ENCODE measurements at places on chromosomes 6 and 20.
A peak's percentile ranks its signal among the peaks of the same experiment; 100 is the strongest.

DNA sequence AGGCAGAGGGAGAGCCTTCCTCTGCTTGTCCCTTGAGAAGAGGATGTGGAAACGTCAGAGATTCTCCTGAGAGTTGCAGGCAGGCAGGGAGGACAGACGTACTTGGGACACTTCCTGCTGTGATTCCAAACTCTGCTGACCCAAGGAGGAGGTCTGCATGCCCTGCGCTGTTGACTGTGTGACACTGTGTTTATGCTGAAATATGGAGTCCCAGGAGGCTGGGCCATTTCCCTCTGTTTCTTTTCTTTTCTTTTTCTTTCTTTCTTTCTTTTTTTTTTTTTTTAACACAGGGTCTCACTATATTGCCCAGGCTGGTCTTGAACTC, 63.5 kb upstream of the BHLHE23 start:
- DNase-seq = no peak

- DNase-seq = no peak
Observed at GRCh38 chr6:1619098-1619672, 9.5 kb downstream of the FOXC1 start.

DNA sequence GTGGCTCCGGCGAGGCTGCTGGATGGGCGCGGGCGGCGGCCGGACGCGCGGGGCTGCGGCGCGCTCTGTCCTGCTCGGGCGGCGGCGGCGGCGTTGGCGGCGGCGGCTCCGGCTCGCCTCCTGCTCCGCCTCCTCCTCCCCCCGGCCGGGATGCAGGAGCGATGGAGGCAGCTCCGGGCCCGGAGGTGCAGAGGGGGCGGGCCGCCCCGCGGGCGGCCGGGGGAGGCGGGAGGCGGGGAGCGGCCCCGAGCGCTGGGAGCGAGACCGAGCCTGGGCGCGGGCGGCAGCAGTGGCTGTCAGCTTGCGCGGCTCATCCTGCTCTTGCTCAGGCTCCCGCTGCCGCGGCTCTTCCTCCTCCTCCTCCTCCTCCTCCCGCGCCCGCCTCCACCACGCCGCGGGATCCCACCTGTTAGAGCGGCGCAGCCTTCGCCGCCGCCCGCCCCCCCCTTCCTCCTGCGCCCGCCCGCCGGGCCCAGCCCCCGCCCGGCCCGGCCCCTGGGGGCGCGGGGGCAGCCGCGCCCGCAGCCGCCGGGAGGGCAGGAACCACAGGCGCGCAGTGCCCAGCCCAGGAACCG, at the start of gene NOL4L:
Gene NOL4L (minus strand): TSS at position 323 of the 575 bp plus-strand sequence. CDS start 443 bp downstream, outside the sequence.
- DNase-seq = peak; percentile 60

DNA sequence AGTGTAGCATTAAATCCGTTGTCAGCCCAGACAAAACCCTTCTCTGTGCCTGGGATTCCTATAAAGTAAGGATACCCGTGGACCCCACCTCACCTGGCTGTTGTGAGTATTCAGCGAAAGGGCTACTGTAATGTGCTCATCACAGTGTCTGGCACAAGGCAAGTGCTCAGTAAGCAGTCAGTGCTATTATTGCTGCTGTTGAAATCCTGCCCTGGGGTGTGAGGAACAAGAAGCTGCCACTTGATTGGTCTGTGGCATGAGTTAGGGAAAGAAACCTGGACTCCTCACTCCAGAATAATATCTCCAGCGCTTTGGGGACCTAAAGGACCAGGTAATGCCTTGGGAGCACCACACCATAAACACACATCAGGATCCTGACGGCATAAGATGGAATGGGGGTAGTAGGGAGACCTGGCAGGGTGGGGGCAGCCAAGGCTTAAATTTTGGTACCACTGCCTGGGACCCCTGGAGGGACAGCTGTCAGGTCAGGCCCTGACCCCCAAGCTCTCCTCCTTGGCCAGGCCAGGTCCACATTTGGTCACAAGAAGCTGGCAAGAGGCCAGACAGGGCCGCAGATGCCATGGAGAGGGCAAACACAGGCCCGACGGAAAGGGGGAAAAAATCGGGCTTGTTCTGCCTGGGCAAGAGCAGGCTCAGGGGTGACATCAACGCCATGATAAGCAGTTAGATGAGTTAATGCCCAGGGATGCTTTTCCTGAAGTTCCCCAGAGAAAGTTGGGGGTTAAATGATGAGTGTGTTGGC, 66.5 kb downstream of the MRPL14 start:
- no peak for DNase-seq

DNA sequence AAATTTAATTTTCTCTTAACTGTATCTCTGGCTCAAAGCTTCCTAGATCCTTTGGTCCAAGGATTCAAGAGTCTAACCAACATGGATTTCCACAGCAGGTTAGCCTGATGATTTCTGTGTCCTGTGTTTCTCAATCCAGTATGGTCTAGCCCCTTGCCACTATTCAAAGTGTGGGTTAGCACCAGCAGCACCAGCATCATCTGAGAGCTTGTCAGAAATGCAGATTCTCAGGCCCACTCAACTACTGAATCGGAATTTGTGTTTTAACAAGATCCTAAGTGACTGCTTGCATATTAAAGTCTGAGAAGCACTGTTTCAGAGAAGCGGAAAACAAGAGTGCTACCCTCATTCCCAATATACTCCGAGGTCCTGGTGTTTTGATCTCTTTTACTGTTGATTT, 133.8 kb upstream of the PRDM1 start:
- DNase-seq = no peak

DNA sequence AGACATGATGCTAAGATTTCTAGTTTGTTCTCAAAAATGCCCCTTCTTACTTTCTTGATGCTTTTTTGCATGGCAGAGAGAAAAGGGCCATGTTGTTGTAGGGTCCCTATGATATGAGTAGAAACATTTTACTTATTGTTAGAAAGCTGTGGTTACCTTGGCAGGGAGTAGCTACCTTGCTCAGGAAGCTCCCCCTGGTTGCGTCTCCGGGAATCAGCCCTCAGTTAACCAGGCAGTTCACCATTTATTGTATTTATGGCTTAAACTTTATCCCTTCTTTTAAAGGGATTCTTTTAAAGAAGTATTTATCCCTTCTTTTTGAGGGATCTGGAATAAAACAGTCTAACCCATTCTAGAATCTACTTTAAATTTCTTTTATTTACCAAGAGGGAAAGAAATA, 113.9 kb upstream of the PROKR2 start:
- no peak for DNase-seq

DNA sequence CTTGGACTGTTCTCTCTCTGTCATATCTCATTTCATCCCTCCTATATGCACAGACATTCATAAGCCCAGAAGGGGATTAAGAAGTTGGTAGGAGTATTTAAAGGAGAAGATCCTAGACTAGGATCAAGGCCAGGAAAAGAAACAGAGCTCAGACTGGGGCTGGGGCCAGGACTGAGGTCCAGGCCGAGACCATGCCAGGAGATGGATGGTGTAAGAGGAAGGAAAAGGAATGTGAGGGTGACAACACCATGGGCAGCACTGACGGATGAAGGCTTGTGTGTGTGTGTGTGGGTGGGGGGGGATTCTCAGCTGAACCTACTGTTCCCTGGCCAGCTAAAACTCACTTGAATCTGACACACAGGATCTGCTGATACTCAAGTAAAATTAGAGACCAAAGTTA, 182.1 kb downstream of the KIF6 start:
- no peak for DNase-seq

DNA sequence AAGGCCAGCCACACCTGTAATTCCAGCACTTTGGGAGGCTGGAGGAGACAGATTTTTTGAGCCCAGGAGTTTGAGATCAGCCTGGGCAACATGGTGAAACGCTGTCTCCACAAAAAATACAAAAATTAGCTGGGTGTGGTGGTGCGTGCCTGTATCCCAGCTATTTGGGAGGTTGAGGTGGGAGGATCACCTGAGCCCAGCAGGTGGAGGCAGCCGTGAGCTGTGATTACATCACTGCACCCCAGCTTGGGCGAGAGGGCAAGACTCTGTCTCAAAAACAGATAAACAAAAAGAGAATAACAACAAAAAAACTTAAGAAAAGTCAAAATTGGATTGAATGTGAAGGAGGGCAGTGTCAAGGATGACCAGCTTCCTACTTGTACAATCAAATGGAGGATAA, 2.9 kb downstream of the TPD52L1 start:
- DNase-seq = no peak

GRCh38 chr6:110534731-110535492, 58.5 kb upstream of the SLC22A16 start:
- DNase-seq = no peak

DNA sequence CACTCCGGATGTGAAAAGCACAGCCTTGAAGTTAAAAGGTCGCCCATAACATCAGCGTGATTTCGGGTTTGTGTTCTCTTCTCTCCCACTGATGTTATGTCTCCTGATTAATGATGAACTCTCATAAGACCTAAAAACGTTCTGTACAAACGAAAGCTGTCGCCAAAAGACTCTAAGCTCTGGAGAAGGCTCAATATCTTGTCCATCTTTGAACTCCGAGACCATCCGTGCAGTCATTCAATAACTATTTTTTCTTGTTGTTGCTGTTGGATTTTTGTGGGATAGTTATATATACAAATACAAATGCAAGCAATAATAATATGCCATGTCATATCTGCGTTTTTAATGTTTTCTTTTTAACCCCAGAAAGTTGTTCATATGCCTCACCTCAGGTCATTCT, 291.8 kb upstream of the MARCKS start:
- no peak for DNase-seq

- peak; percentile 28 for DNase-seq
Observed at GRCh38 chr6:38714239-38715015, 684 bp upstream of the DNAH8 start.

Data from GM13977 (cell line).